DMS 273 treated with DMSO at 0.1 percent for 48 hours (cell line): ENCODE measurements at places on chromosomes 5 and 9.

DNA sequence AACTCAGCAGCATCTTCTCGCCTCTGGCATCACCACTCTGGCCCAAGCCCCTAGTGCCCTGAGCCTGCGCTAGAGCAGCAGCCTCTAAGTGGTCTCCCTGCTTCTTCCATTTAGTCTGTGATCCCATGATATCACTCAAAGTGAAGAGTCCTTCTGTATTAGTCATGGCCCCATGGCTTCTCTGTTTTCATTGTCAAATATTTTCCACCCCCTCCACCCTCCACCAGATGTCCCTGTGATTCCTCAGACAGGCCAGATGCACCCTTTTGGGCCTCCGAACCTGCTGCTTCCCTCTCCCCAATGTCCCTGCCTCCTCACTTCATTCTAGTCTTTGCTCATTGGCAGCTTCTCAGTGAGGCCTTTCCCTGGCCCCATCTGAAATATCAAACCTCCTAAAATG, 299.2 kb downstream of the SPOCK1 start:
- DNase-seq: no peak

- DNase-seq: no peak
Measured at GRCh38 chr9:99118782-99119466, 14.0 kb downstream of the TGFBR1 start.

DNA sequence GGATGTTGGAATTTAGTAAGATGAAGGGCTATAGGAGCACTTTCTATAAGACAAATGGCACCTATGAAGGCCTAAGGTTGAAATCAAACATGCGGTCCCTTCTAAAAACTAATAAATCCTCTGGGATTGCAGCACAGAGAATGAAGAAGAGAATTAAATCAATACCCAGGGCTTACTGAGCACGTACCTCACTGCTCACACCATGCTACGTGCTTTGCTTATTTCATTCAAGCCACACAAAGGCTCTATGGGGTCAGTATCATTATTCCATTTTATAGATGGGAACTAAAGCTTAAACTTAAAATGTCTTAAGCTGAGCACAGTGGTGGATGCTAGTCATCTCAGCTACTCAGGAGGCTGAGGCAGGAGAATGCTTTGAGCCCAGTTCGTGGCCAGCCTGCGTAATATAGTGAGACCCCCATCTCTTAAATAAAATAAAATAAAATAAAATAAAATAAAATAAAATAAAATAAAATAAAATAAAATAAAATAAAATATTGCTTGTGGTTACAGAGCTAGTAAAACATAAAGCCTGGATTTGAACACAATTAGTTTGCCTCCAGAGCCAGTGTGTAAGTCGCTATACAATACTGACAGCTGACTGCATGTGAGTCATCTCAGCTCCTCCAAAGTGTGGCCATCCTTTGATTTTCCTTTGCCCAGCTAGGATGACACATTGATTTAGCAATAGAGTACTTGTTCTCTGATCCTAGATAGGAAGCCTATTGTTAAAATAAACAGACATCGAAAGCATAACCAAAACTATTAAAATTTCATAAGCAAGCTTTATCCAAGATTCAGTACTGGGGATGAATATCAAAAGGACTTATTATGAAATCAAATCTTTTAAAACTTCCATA, 20.9 kb upstream of the DPYSL3 start:
- no peak for DNase-seq

- no peak for DNase-seq
Measured at GRCh38 chr9:88738709-88739108, 203.7 kb downstream of the NXNL2 start.

DNA sequence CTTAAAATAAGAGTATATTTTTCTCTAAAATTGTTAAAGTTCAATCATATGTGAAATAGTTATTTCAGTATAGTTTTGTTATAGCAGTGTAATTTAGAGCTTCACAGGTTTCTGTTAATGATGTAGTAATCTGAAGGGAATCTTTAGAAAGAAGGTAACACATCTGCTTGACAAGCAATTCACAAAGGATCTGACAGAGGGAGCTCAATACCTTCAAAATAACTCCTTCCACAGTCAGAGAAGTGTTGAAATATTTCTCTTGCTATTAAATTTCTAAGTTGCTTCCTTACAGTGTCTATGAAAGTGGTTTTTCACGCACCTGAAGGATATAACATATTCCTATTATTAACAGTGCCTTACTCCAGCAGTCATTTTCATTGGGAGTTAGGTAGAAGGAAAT, 44.9 kb downstream of the SLC25A51 start:
- DNase-seq: no peak

GRCh38 chr5:164650427-164650826, 1145.0 kb downstream of the MAT2B start:
- no peak for DNase-seq

- DNase-seq: no peak
Measured at GRCh38 chr5:147996379-147996778, 67.4 kb upstream of the SPINK5 start.

DNA sequence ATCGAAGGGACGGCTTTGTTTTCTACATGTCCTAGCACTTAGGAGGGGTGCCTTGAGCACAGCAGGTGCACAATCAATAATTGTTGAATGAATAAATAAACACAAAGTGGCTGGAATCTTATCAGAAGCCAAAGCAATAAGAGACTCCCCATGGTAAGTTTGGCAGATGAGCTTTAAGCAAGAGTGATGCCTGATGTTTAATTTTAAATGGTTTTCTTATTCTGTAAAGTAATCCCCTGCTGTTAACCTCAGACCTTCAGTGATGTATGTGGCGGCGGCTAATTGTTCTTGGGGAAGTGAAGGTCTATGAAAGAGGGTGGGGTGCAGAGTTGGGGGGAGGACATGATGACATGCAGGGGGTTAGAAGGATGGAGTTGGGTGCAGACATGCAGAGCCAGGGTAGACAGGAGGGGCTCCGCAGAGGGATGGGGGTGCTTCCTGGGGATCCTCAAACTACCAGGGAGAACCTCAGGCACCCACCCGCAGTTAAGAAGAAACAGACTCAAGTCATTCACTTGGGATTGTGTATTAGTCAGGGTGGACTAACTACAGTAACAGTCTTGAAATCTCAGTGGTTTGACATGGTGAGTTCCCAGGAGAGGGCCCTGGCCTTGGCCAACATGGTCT, 65.7 kb upstream of the SHB start:
- no peak for DNase-seq

- no peak for DNase-seq
Measured at GRCh38 chr9:108528231-108528630, 327.6 kb downstream of the ACTL7B start.

- DNase-seq: no peak
Measured at GRCh38 chr5:158727771-158728311, 371.9 kb downstream of the EBF1 start.

- DNase-seq: no peak
Measured at GRCh38 chr5:135076801-135077200, 42.8 kb upstream of the PITX1 start.

DNA sequence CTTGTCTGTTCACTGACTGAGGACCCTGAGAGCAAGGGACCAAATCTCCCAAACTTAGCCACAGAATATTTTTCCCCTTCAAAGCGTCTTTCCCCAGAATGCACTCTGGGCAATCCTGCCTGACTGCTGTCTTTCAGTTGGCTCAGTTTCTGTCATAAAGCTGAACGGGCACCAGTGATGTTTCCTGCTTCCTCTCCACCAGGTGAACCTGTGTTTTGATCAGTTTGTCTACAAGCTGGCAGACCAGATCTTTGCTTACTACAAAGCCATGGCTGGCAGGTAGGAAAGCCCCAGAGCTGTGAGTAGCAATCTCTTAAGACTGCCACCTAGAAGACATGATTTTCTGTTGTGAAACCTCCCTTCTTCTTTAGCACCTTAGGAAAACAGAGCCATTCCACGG, 61.8 kb downstream of the CYFIP2 start:
- no peak for DNase-seq

GRCh38 chr5:33235824-33236223, 204.9 kb upstream of the TARS1 start:
- no peak for DNase-seq

DNA sequence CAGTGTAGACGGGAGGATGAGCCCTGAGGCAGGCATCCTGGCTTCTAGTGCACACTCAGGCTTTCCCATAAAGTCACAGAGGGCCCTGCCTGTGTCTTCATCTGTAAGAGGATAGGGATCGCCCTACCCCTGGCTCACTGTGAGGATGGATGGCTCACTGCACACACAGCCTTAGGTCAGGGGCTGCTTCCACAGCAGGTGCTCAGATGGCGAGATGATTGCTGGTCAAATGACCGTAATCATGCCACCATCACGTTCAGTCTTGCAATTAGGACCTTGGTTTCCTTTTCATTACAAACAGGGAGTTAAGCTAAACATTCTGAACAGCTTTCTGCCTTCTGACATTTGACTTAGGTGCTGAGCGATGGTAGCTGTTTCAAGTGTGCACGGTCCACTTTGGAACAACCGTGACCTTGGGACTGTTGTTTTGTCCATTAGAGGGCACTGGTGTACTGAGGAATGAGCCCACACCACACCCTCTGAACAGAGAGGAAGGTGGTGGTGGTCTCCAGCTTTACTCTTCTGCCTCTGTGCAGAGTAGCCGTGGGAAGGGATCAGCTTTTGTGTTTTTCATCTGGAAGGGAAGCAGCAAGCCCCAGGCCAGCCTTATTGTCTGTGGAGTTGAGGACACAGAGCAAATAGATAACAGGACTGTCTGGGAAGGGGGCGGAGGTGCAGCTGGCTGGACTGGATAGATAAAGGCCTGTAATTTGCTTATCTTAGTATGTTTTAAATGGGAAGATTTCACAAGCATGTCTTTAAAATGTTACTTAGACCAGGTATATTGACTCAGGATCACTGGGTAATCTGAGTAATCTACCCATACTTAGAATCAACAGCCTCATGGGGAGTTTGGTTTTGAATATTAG, 183.1 kb downstream of the TRIO start:
- DNase-seq: no peak
